ENCODE measurements at places on chromosomes 4 and X. TPM values are rescaled to one million over a fixed set of nuclear protein-coding genes. Genes with fewer than 3 reads are reported as not detected.
A peak's percentile ranks its signal among the peaks of the same experiment; 100 is the strongest.

GRCh38 chr4:98509721-98510120 is 148.7 kb downstream of the TSPAN5 start:
- H3K4me1 ChIP-seq = no peaks in the 10 kb centered on the region
- no peak overlapping the region for H3K4me3 ChIP-seq
- H3K36me3 ChIP-seq = no peaks in the 10 kb centered on the region
- no peak overlapping the region for H3K27ac ChIP-seq
- no peak for DNase-seq

DNA sequence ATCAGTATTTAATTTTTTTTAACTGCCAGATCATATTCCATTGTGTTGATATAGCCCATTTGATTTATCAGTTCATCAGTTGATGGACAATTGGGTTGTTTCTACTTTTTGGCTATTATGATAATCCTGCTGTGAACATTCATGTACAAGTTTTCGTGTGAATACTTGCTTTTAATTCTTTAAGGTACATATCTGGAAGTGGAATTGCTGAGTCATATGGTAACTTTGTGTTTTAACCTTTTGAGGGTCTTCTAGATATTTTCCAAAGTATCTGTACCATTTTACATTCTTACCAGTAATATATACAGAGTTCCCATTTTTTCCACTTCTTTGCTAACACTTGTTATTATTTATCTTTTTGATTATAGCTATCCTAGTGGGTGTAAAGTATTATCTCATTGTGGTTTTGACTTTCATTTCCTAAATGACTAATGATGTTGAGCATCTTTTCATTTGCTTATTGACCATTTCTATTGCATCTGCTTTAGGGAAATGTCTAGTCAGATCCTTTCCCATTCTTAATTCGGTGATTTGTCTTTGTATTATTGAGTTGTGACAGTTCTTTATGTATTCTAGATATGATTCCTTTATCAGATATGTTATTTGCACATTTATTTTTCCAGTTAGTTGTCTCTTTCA is 75.2 kb upstream of the NUDT6 start:
- H3K4me3 ChIP-seq = no peak overlapping the region

- H3K27ac ChIP-seq = no peak overlapping the region
- no peaks in the 10 kb centered on the region for H3K27me3 ChIP-seq
- H3K4me1 ChIP-seq = no peaks in the 10 kb centered on the region
- no peak for DNase-seq
- H3K4me3 ChIP-seq = no peak overlapping the region
Measured at GRCh38 chr4:34182306-34182705, 2062.0 kb downstream of the ARAP2 start.

DNA sequence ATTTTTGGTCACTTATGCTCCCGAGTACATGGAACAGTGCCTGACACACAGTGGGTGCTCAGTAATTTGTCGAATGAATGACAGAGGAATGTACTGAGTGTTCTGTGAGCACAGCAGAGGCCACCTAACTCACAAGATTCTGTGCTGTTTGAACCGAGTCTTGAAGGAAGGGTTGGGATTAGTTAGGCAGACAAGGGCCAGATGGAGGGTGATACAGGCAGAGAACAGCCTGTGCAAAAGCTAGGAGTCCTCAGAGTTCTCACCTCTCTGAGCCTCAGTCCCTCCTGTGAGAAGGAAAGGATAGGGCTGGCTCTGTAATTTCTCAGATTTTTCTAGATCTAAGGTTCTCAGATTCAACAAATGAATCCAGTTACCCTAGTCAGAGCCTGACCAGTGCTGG is 108.8 kb downstream of the NHSL2 start:
- no peaks in the 10 kb centered on the region for H3K36me3 ChIP-seq
- peaks cover 3% of the 10 kb centered on the region for H3K4me1 ChIP-seq

- DNase-seq = peak; percentile 27
- H3K4me1 ChIP-seq = no peaks in the 10 kb centered on the region
- H3K27me3 ChIP-seq = no peaks in the 10 kb centered on the region
- no peaks in the 10 kb centered on the region for H3K36me3 ChIP-seq
Measured at GRCh38 chrX:41921492-41922430, 1.6 kb downstream of the CASK start.

- no peaks in the 10 kb centered on the region for H3K27me3 ChIP-seq
- peak; percentile 78 for DNase-seq
- no peak overlapping the region for H3K4me3 ChIP-seq
- no peaks in the 10 kb centered on the region for H3K4me1 ChIP-seq
Measured at GRCh38 chrX:107684956-107685385, 56.7 kb downstream of the PRPS1 start.

Gene CTAG1A
- total RNA-seq = not detected

Gene CT45A3
- not detected for total RNA-seq

Gene BMPR1B
- 0.10 TPM for total RNA-seq

GRCh38 chrX:42248226-42248625 is 324.9 kb upstream of the CASK start:
- H3K36me3 ChIP-seq = no peaks in the 10 kb centered on the region
- H3K27me3 ChIP-seq = no peaks in the 10 kb centered on the region
- H3K4me3 ChIP-seq = no peak overlapping the region
- H3K27ac ChIP-seq = no peak overlapping the region

DNA sequence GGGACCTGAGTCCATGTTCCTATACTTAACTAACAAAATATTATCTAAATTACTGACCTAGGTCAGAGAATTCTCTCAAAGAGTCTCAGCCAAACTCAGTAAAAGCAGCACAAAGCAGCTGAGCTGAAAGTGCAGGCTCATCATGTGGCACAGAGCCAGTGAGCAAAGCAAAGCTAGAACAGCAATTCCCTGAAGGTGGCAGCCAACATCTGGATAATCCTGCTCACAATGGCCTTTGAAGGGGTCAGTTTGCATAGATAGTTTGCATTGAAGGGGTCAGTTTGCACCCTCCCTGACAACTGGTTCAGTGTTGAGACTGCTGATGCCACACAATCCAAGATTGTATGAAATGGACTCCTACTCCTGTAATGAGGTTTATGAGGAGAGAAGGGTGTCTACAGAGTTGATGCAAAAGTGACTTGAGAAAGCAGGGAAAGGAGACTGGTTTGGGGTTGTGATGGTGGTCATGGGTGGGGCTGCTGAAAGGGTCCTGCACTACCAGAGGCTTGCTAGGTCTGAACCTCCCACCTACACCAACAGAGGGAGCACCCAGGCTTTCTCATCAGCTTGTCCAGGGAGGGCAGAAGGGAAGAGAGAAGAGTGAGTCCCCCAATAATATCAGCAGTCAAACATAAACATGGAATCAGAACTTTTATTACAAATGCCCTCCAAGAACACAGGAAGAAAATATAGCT is 39.7 kb downstream of the TRIM61 start:
- no peaks in the 10 kb centered on the region for H3K27me3 ChIP-seq
- no peak for DNase-seq
- H3K36me3 ChIP-seq = no peaks in the 10 kb centered on the region
- H3K4me1 ChIP-seq = no peaks in the 10 kb centered on the region

- no peak overlapping the region for H3K4me3 ChIP-seq
- H3K36me3 ChIP-seq = no peaks in the 10 kb centered on the region
- H3K27ac ChIP-seq = no peak overlapping the region
- H3K4me1 ChIP-seq = no peaks in the 10 kb centered on the region
- H3K27me3 ChIP-seq = no peaks in the 10 kb centered on the region
Measured at GRCh38 chr4:140331876-140332275, 41.6 kb upstream of the SCOC start.

DNA sequence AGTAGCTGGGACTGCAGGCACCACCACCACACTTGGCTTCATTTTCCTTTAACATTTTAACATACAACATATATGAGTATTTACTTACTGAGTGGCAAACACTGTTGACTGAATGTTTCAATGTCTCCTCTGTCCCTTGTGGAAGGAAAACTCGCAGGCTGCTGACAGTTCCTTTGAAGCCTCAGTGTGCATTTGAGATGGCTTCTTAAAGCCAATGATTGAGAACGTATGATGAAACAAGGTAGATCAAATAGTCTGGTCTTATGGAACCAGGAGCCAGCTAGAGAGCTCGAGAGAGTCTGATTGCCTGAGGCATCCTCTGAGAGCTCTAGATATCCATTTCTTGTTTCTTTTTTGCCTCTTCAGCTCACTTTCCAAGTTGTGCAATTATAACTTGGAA is 43.0 kb upstream of the PDLIM3 start:
- no peaks in the 10 kb centered on the region for H3K27me3 ChIP-seq
- no peaks in the 10 kb centered on the region for H3K4me1 ChIP-seq
- H3K4me3 ChIP-seq = no peak overlapping the region
- H3K36me3 ChIP-seq = no peaks in the 10 kb centered on the region

GRCh38 chr4:11701966-11702725 is 273.5 kb upstream of the HS3ST1 start:
- DNase-seq = no peak
- H3K4me1 ChIP-seq = no peaks in the 10 kb centered on the region
- no peak overlapping the region for H3K27ac ChIP-seq
- no peaks in the 10 kb centered on the region for H3K36me3 ChIP-seq
- H3K4me3 ChIP-seq = no peak overlapping the region

GRCh38 chrX:49309401-49309981 is 6.0 kb downstream of the GAGE10 start:
- no peaks in the 10 kb centered on the region for H3K4me1 ChIP-seq
- DNase-seq = peak; percentile 27
- H3K27ac ChIP-seq = peak overlapping the region; percentile 42
- no peaks in the 10 kb centered on the region for H3K27me3 ChIP-seq

Gene KIAA1210
- not detected for total RNA-seq

- H3K27ac ChIP-seq = peak overlapping the region; percentile 15
- no peaks in the 10 kb centered on the region for H3K4me1 ChIP-seq
- no peak overlapping the region for H3K4me3 ChIP-seq
- no peaks in the 10 kb centered on the region for H3K27me3 ChIP-seq
Measured at GRCh38 chr4:87045234-87045558, 110.4 kb downstream of the AFF1 start.

Gene LCORL
- 16.5 TPM for total RNA-seq

DNA sequence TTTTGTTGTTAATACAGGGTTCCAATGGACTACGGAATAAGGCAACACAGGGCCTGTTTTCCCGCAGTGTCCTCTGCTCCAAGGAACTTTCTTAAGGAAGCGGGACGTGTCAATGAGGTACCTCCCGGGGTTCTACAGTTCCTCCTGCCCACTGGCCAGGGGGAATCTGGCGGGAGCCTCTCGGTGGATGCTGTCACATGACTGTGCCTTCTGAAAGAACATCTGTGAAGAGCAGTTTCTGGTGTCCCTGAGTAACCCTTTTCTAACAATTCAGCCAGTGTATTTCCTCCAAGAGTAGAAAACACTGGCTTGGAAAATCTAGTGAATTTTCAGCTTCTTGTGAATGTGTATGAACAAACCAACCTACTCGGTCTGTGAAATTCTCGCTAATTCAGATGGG is 32.7 kb downstream of the MFAP3L start:
- no peaks in the 10 kb centered on the region for H3K27me3 ChIP-seq
- H3K27ac ChIP-seq = no peak overlapping the region
- no peaks in the 10 kb centered on the region for H3K4me1 ChIP-seq
- H3K4me3 ChIP-seq = no peak overlapping the region
- no peak for DNase-seq
